Vein endothelial cell (primary cell): ENCODE measurements at places on chromosomes 12 and 14. TPM values are rescaled to one million over a fixed set of nuclear protein-coding genes. Genes with fewer than 3 reads are reported as not detected.

TOMM20L gene
- total RNA-seq = 0.65 TPM in 1 of 2 replicates, not detected in the other

SLC4A8 gene
- total RNA-seq = 1.6 and 2.5 TPM in 2 replicates

NGB gene
- not detected in 2 replicates for total RNA-seq

GPR135 gene
- 2.3 and 3.8 TPM in 2 replicates for total RNA-seq

RDH16 gene
- total RNA-seq = under 0.01 TPM in 1 of 2 replicates, not detected in the other

CSRP2 gene
- 3.6 and 6.5 TPM in 2 replicates for total RNA-seq

EML1 gene
- total RNA-seq = 41.6 and 47.0 TPM in 2 replicates

SMIM41 gene
- 0.19 TPM in 1 of 2 replicates, not detected in the other for total RNA-seq

OR6C2 gene
- total RNA-seq = not detected in 2 replicates

FOXN4 gene
- total RNA-seq = not detected in 2 replicates

KLRC2 gene
- total RNA-seq = not detected in 2 replicates
